ENCODE measurements at places on chromosomes 12 and 14.
A peak's percentile ranks its signal among the peaks of the same experiment; 100 is the strongest.

DNA sequence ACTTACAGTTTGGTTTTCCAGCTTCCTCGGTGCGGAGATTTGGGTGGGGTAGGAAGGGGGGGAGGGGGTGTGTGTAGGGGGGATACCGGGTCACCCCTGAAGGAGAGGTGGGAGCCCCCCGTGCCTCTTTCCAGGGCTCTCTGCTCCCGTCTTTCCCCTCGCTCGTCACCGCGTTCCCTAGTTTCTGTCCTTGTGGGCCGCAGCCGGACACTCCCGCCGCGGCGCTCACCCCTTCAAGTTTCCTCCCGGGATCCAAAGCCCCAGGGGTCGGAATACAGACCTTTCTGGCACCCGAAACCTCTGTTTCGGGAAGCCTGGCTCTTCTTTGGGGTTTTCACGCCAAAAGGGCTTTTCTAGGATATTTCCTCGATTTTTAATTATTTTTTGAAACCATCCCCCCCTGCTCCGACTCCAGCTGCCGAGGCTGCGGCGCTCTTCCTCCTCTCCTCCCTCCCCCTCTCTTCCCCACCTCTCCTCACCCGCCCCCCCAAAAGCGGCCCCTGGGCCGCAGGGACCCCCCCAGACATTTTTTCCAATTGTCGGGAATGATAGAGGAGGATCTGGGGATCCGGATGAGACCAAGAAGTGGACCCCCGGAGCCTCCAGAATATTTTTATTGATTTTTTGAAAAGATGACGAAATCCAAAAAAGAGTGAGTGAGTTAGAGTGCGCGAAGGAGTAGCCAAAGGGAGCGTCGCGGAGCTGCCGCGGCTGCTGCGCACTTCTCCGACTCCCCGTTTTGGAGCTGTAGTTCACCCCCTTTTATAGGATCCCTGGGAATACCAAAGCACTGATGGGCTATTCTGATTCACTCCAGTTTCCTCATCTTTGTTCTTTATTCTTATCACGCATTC is 1.7 kb downstream of the CCND2 start:
- peak; percentile 47 for DNase-seq

- DNase-seq: no peak
These were observed 18.2 kb upstream of the CACNA2D4 start for GRCh38 chr12:1936406-1937320.

DNA sequence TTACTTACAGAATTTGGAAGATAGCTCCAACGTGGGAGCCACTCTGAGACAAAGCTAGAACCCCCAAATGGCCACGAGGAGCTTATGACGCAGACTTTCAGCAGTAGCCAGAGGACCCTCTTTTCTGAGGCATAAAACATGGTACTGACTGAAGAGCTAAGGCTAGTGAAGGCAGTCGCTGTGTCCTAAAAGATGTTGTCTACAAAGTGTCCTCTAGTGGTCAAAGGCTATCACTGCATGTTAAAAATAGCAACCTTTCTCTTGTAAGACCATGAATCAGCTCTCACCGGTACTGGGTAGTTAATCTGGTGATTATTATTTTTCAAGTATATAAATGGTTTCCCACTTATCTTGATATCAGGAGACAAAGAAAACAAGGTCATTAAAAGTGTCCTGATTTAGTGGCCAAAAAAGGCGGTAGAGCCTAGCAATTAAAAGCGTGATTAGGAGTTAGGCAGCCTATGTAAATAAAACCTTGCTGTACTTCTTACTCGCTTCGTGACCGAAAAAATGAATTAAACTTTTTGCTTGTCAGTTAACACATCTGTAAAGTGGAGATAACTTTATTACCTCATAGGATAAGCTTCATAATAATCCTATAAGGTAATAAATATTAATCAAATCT is 47.0 kb upstream of the LGR5 start:
- peak; percentile 74 for DNase-seq

DNA sequence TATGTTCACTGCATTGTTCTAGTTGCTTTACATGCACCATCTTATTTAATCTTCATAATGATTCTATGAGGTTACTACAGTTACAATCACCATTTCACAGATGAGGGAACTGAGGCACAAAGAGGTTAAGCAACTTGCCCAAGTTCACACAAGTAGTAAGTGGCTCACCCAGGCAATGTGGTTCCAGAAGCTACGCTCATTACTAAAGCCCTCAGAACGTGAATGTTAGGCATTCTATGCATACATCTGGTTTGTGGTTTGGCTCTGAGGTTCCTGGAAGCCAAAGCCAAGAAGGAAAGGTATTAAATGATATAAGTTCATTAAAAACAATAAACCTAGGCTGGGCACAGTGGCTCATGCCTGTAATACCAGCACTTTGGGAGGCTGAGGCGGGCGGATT is 14.4 kb upstream of the VRTN start:
- DNase-seq: peak; percentile 27

DNA sequence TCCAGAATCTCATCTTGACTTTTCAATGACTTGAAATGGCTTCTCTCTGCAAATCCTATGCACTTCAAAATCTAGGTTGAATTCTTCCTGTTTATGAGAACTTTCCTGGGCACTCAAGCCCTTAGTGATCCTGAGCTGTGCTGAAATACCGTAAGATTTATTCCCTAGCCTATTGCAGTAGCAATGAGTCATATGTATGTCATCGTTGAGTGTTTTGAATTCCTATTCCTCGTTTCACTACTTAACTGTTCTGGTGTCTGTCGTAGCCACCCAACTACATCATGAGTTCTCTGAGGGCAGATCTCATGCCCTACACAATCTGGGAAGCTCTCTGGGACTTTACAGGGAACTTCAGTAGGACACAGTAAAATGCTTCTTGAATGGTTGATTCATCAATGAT is 190.8 kb upstream of the TMEM132C start:
- DNase-seq: no peak

DNA sequence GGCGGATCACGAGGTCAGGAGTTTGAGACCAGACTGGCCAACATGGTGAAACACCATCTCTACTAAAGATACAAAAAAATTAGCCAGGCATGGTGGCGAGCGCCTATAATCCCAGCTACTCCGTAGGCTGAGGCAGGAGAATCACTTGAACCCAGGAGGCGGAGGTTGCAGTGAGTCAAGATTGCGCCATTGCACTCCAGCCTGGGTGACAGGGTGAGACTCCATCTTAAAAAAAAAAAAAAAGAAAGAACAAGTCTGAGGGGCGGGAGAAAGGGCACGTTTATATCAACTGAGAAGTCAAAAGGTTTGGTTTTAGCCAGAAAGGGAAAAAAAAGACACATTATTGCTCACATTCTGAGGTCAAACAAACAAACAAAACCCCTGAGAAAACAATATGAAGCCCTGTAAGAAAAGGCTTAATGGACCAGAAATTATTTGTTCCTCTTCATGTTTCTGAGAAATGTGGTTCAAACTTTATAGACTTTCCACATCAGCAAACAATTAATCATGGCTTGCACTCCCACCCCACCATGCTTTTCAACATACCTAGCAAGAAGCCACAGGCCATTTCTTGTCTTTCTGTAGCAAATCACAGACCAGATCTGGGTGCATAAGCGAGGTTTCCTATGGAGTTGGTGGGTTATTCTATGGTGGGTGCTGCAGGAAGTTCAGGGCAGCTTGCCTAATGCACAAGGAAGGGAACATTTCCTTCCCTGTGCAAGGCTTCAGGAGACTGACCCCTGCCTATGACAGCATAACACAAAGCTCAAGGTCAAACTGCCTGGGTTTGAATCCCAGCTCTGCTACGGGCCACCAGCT is 80.1 kb downstream of the SSPN start:
- no peak for DNase-seq

DNA sequence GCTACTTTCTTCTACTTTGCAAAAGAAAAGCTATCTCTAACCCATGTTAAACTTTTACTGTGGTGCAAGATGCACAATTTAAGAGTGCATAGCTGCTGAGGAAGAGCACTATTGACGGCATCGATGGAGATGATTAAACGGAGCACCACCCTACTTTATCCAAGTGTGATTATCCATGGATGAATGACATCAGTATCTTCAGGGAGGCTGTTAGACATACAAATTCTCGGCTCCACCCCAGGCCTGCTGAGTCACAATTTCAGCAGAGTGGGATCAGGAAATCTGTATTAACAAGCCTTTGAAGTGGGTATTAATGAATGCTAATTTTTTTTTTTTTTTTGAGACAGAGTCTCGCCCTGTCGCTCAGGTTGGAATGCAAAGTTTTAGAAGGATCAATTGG is 16.2 kb downstream of the SLC2A14 start:
- DNase-seq: no peak

GRCh38 chr14:103500148-103500990 is 22.3 kb downstream of the CKB start:
- DNase-seq: peak; percentile 94

GRCh38 chr12:53224061-53224896 is 7.7 kb downstream of the RARG start:
- DNase-seq: no peak

DNA sequence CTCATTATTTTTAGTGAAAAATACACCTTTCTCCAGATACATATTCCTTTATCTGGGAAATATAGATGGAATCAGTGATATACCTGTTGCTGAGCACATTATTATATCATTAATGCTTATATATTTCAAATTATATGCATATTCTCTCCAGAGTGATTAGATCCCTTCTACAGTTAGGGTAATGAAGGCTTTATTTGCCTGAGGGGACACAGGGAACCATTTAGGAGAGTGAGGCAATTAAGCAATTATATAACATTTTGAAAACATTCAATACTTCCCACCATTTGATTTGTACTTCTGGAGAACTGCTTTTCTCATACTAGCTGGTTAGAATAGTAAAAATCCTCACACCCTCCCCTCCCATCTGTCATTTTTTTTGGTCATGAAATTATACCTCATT is 212.8 kb upstream of the NOVA1 start:
- DNase-seq: no peak

DNA sequence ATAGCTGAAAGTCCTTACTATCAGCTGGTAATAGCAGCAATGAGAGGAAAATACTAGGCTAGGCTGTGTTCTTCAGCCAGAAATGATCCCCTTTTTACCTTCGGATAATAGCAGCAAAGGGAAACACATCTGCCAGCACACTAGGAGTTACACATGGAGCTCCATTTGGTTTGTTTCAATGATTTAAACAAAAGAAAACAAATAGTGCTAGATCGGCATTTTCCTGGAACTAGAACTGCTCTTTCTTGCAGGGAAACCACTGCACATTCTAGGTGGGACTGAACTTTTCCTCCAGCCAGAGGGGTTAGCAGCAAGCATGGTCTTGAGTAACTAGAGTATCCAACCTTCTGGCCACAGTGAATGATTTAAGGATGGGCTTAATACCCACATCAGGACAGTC is 117.6 kb downstream of the PDE6H start:
- no peak for DNase-seq

Measured in SJCRH30 (cell line).